ENCODE measurements at places on chromosomes 16 and 17.
A peak's percentile ranks its signal among the peaks of the same experiment; 100 is the strongest.

DNA sequence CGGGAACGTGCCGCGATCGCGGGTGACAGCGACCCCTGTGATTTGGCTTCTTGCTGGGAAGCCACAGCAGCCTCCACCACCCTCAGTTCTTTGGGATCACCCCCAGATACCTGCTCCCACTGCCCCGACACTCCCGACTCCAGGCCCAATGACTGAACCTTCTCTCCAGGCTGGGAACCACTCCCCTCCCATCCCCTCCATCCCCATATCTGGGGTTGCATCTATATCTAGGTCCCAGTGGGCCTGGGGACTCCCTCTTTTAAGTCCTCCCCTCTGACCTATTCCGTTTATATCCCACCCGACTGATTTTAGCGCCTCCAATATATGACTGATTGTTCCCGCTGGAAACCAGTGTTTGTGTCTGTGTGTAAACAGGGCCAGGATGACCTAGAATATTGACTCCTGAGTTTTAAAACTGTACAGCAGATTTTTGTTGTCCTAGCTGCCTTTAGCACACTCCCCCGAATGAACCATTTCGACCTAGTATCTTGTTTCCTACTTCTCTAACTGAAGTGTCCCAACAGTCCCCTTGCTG lies 667 bp downstream of the PSMD3 start:
- no peak for DNase-seq

- no peak for DNase-seq
Measured at GRCh38 chr16:81277541-81278080, 37.2 kb upstream of the GAN start.

- no peak for DNase-seq
Measured at GRCh38 chr17:76866774-76867577, 1.2 kb upstream of the MGAT5B start.

DNA sequence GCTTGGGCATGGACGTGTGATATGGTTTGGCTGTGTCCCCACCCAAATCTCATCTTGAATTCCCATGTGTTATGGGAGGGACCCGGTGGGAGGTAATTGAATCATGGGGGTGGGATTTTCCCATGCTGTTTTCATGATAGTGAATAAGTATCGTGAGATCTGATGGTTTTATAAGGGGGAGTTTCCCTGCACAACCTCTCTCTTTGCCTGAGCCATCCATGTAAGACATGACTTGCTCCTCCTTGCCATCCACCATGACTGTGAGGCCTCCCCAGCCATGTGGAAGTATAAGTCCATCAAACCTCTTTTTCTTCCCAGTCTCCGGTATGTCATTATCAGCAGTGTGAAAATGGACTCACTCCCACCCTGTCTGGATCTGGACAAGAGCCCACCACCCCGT lies 393.4 kb downstream of the SEC14L1 start:
- DNase-seq: no peak

DNA sequence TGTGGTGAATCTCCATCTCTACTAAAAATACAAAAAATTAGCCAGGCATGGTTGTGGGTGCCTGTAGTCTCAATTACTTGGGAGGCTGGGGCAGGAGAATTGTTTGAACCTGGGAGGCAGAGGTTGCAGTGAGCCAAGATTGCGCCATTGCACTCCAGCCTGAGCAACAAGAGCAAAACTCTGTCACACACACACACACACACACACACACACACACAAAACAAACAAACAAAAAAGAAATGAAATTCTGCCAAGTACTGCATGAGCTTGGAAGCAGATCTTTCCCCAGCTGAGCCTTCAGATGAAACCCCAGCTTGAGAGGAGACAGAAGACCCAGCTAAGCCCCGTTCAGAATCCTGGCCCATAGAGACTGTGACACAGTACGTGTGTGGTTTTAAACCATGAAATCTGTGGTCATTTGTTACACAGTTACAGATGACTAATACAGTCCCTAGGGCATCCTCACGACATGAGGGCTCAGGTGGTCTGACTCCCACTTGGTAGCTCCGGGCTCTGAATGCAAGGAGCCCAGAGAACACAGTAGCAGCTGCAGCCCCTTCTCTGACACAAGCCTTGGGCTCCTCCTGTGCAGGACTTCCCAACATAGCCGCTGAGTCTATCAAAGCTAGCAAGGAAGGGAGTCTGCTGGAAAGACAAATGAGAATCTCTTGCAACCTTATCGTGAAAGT lies 132.8 kb downstream of the SEC14L1 start:
- no peak for DNase-seq

- peak; percentile 38 for DNase-seq
Measured at GRCh38 chr16:31177136-31177535, 2.8 kb upstream of the FUS start.

DNA sequence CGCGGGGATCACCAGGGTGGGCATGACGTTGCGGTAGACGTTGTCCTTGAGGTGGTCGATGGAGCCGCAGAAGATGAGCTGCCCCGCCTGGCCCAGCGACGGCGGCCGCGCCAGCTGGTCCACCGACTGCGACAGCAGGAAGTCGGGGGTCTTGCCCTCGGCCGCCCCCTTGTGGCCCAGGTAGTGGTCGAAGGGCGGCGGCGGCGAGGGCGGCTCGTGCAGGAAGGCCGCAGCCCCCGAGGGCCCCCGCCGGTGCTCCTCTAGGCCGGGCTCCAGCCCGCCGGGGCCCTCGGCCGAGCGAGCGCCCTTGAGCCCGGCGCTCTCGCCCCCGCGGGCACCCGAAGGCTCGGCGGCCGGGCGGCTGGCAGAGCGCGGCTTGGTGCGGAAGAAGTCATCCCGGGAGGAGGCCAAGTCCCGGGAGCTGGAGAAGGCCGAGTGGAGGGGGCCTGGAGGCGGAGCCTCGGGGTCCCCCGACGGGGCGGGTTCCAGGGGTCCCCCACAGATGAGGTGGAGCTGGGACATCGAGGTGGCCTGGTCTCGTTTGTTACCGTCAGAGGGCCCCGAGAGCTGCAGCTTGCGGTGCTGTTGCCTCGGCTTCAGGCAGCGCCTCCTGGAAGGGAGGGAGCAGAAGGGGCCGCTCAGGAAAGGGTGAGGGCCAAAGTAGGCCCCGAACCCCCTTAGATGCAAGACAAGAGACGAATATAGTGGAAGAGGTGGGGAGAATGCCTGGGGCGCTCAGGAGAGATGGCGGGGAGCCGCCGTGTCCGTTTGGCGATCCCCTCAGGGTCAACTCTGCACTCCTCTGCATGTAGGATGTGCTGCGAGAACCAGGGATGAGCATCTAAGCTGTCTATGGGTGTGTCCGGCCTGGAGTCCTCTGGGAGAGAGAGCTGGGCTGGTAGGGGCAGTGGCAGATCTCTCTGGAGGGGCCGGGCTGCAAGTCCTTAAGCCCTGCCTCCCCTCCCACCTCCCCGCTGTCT lies 8.8 kb downstream of the FAM171A2 start:
- peak; percentile 57 for DNase-seq

GRCh38 chr17:52606098-52606497 lies 447.6 kb upstream of the CA10 start:
- no peak for DNase-seq

DNA sequence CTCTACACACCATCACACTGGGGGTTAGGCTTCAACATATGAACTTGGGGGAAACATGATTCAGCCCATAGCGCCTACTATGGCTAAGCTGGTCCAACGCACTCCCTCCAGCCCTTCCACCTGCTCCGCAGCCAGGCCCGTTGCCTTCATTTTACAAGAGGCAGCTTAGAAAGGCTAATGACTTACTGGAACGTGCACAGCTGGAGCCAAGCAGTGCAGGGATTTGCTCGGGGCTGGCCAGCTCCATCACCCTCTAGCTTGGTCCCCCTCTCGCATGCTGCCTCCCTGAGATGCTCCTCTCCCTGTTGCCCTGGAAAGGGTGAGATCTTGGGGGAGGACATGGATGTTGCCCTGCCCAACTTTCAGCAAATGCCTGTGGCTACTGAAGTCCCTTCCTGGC lies 2.8 kb upstream of the CACNG1 start:
- DNase-seq: no peak

DNA sequence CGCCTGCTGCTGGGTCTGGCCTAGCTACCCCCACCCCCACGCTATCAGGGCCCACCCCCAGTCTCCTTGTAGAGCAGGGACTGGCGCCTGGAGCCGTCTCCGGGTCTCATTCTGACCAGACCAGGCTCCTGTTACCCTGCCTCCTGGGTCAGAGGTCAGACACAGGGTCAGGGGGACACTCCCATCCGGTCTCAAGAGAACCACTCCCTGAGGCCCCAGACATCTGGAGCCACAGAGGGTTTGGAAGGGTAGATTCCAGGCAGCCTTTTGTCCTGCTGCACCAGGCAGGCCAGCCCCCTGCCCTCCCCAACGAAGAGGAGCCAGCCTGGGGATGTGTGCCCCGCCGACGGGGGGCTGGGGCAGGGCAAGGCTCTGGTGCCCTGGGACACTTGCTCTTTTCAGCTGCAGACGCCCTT lies 944 bp upstream of the WFIKKN1 start:
- no peak for DNase-seq

GRCh38 chr16:1545044-1546040 lies 11.9 kb downstream of the TMEM204 start:
- no peak for DNase-seq

GRCh38 chr17:80869481-80870145 lies 122.0 kb upstream of the CHMP6 start:
- DNase-seq: no peak

GRCh38 chr16:85833219-85833920 lies 33.9 kb downstream of the COX4I1 start:
- DNase-seq: no peak

DNA sequence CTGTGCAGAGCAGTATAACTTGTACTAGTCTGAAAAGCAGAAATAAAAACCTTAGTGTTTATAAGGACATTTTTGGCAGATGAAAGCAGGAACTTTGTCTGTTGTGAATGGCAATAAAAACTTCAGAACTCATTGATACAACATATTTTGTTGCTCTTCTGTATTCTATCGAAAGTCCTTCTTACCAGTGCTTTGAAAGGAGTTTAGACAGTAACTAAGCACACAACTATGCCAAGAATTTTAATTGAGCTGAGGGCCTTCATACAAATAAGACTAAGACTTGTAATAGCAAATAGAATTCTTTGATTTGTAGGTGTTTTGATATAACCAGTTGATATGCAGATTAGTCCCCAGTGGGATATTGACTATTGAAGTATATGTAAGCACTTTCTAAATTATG lies 308.4 kb downstream of the ZFHX3 start:
- no peak for DNase-seq

GRCh38 chr16:87135246-87136030 lies 181.8 kb downstream of the C16orf95 start:
- no peak for DNase-seq

- DNase-seq: peak; percentile 71
Measured at GRCh38 chr16:27174007-27174406, 29.3 kb upstream of the KDM8 start.

GRCh38 chr17:39759204-39759603 lies 21.5 kb downstream of the GRB7 start:
- DNase-seq: no peak

GRCh38 chr17:4998732-4999429 lies 1.1 kb downstream of the KIF1C start:
- no peak for DNase-seq

DNA sequence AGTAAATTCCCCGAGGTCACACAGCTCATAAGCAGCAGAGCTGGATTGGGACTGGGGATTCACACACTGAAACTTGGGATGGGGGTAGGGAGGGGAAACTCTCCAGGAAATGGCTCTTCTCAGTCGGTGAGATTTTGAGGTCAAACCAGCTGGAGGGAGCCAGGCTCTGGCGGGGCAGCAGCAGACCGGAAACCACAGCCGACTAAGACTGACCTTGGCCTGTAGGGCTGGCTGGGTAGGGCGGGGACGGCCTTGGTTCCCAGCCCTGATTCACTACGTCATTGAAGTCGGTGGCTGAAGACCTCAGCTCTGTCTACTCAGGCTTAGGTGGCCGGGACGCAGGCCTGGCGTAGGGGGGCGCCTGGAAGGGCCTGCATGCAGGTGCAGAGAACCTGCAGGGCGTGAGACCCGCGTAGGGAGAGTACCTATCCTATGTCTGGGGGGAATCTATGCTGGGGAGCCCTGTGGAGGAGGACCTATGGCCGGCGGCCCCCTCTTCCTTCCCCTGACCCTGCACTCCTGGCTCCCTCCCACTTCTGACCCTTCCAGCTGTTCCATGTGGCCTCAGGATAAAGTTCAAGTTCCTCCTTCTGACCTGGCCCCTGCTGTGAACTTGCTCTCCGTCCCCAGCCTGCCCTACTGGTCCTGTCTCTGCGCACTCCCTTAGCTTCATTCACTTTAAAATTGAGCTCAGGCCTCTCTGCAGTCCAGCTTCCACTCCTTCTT lies 11.9 kb upstream of the SLC4A1 start:
- peak; percentile 38 for DNase-seq

DNA sequence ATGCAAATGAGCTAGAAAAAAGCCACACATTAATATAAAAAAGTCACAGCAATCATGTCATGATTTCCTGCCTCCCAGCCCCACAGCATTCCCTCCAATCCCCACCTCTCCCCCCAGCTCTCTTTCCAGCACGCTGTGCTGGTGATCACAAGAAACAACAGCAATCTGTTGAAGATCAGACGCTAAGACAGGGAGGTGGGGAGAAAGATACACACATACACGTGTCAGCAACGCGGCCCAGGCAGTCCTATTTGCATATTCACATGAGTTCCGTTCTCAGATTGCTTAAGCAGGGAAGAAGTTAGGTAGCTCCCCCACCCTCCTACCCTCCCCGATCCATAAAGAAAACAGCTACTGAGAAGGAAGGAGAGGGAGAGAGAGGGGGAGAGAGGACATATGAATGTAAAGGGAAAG lies 405.5 kb upstream of the PSMD7 start:
- no peak for DNase-seq

DNA sequence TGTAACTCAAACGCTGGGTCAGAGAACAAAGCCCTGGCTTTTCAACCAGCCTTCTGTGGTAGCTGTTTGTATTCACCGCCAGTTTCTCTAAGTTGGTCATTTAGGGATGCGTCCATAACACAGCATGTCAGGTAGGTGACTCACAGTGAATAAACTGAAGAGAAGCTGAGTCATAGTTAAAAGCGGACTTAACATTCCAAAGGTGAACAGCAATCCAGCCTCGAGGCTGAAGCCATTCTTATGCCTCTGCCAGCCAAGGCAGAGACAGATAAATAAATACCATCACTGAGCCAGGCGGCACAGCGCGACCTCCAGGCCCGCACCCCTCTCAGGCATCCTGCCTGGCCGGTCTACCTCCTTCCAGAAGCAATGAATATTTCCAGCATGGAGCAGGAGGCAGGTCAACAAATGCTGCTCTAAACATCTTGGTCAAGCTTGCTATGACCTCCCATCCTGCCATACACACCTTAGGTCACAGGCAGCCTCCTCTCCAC lies 12.4 kb upstream of the CACNG4 start:
- DNase-seq: no peak

- no peak for DNase-seq
Measured at GRCh38 chr17:39996800-39997199, 16.2 kb downstream of the PSMD3 start.

DNA sequence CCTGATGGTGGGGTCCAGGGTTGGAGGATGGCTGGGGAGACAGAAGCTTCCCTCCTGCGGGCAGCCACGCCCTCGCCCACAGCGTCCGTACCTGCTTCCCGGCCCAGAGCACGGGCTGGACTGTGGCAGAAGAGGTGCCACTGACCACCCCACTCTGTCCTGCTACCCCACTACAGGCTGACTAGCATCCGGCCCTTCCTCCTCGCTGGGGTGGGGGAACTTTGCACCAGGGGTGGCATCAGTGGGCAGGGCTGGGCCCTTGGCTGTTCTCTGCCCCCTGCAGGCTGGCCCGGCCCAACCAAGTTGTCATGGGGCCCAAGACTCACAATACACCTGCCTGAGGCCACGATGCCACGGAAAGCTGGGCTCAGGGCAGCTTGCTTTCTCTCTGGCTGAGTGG lies 73.0 kb downstream of the KLHDC4 start:
- DNase-seq: no peak

- DNase-seq: no peak
Measured at GRCh38 chr17:72937707-72938106, 154.8 kb downstream of the SLC39A11 start.

Data from CD4-positive, alpha-beta T cell treated with Interleukin-4 for 1 hour (primary cell).